GM20000 (cell line): ENCODE measurements at places on chromosomes 2 and 18.

GRCh38 chr2:109269706-109270504, 140.9 kb downstream of the SH3RF3 start:
- no peak for DNase-seq

GRCh38 chr2:240852671-240853314, 15.8 kb upstream of the AGXT start:
- DNase-seq: no peak

GRCh38 chr18:906416-907114, 1.9 kb downstream of the ADCYAP1 start:
- no peak for DNase-seq

- no peak for DNase-seq
These were observed 505.4 kb upstream of the PIK3C3 start for GRCh38 chr18:41449612-41450011.

DNA sequence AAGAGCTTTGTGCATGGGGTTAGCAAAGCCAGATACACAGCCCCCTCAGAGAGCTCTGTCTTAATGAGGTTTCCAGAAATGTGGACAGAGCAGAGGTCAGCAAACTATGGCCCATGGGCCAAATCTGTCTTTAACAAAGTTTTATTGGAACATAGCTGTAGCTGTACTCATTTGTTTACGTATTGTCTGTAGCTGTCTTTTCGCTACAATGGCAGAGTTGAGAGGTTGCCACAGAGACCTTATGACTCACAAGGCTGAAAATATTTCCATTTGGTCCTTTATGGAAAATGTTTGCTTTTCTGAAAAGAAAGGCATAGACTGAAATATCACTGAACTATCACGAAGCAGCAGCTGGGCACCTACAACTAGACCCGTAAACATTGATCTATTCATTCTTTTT, 841.8 kb downstream of the SLC4A3 start:
- DNase-seq: no peak

- DNase-seq: no peak
These were observed 1436.4 kb downstream of the SUCLG1 start for GRCh38 chr2:83022631-83023210.

GRCh38 chr2:119245076-119245840, 21.6 kb downstream of the STEAP3 start:
- DNase-seq: no peak

DNA sequence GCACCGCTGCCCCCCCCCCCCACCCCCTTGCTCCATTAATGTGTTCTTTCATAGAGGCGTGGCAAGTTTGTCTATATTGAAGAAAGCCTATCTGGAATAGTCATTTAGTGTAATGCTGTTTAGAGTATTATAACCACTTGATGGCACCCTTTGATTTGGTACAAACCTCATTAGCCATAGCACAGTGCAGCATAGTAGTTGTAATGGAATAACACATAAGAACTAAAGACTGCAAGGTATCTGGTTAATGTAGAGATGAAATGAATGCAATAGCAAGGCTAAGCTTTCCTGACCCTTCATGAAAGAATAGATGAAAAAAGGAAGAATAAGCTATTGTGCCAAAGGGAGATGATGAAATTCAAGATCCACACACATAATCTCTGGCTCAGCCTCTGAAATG, 81.9 kb downstream of the EHBP1 start:
- peak; percentile 31 for DNase-seq
